ENCODE measurements at places on chromosomes 16 and 17.
A peak's percentile ranks its signal among the peaks of the same experiment; 100 is the strongest.

- H3K4me3 ChIP-seq = no peak overlapping the region
- peaks cover 29% of the 10 kb centered on the region for H3K4me1 ChIP-seq
- no peaks in the 10 kb centered on the region for H3K27me3 ChIP-seq
- peak; percentile 45 for DNase-seq
- H3K27ac ChIP-seq = peak overlapping the region; percentile 18
These were observed 31.5 kb downstream of the MPRIP start for GRCh38 chr17:17073581-17074403.

- no peaks in the 10 kb centered on the region for H3K36me3 ChIP-seq
- peak within 1 kb of the TSS; percentile 57 for H3K4me3 ChIP-seq
- DNase-seq = no peak
- no peak within 1 kb of the TSS for H3K27ac ChIP-seq
These were observed at the start of gene C16orf74 for GRCh38 chr16:85750827-85751697. Gene C16orf74, minus strand, starts transcription at chr16:85751096. Its CDS starts 15,879 bp downstream, at chr16:85735217.

DNA sequence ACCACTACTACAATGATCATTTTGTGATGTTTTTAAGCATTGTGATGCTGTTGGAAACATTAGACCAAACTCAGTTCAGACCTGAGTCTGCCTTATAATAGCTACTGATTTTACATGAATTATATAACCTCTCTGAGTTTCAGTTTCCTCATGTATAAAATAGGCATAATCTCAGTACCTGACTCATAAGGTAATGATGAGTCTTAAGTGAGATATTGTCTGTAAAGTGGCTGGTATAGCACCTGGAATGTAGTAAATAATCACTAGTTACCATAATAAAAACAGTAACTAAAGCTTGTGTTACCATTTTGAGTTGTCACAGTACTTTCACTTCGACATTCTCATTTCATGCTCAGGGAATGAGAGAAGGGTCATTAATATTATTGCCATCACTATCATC, 381.5 kb upstream of the SALL1 start:
- no peaks in the 10 kb centered on the region for H3K36me3 ChIP-seq
- H3K4me3 ChIP-seq = no peak overlapping the region
- H3K27ac ChIP-seq = no peak overlapping the region
- H3K27me3 ChIP-seq = no peaks in the 10 kb centered on the region
- H3K4me1 ChIP-seq = no peaks in the 10 kb centered on the region
- DNase-seq = no peak

DNA sequence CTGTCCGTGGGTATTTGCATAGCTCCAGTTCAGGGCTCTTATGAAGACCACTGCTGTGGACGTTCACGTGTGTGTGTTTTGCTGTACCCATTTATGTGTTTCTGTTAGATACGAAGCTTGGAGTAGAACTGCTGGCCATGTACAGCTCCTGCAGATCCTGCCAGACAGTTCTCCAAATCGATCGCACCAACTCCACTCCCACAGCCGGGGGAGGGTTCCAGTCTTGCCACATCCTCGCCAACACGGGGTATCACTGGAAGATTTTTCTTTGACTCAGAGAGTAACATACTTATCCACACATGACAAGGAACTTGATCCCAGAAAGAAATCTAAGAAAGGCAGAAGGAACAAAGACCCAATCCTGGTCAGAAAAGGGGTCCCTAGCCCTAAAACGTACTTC, 37.4 kb downstream of the TMEM186 start:
- no peak for DNase-seq
- no peaks in the 10 kb centered on the region for H3K27me3 ChIP-seq
- no peaks in the 10 kb centered on the region for H3K4me1 ChIP-seq
- H3K27ac ChIP-seq = no peak overlapping the region
- H3K4me3 ChIP-seq = no peak overlapping the region

- H3K4me3 ChIP-seq = no peak overlapping the region
- H3K4me1 ChIP-seq = no peaks in the 10 kb centered on the region
- H3K27ac ChIP-seq = no peak overlapping the region
These were observed 46.2 kb downstream of the MEOX1 start for GRCh38 chr17:43615330-43616028.

- H3K27ac ChIP-seq = no peak overlapping the region
- no peak for DNase-seq
- no peak overlapping the region for H3K4me3 ChIP-seq
- peaks cover 2% of the 10 kb centered on the region for H3K27me3 ChIP-seq
These were observed 18.5 kb upstream of the CCL23 start for GRCh38 chr17:36036235-36036634.

DNA sequence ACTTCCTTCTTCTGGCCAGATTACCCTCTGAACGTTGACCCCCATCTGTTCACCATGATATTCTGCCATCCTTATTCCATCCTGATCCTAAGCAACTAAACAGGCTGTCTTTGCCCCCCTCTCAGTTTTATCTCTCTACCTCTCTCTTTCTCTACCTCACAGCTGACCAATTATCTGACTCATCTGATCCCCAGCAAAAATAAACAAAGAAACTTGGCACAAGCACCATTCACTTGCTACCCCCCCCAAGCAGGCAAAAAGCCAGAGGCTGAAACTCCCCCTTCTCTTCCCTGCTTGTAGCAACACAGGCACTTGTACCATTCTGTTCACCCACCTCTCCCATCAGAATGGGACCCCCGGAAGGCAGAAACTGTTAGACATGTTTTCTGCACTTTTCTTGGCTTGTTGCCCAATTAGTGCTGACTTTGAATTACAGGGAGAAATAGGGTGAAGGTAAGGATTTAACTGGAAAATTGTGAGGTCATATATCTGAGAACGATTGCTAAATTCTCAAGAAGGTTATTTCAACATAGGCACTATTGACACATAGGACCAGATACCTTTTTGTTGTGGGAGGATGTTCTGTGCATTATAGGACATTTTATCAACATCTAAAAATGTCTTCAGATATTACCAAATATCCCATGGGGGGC, 163.2 kb downstream of the TOX3 start:
- no peak overlapping the region for H3K27ac ChIP-seq
- no peak for DNase-seq
- no peaks in the 10 kb centered on the region for H3K27me3 ChIP-seq
- no peak overlapping the region for H3K4me3 ChIP-seq
- H3K4me1 ChIP-seq = no peaks in the 10 kb centered on the region
- H3K36me3 ChIP-seq = no peaks in the 10 kb centered on the region

DNA sequence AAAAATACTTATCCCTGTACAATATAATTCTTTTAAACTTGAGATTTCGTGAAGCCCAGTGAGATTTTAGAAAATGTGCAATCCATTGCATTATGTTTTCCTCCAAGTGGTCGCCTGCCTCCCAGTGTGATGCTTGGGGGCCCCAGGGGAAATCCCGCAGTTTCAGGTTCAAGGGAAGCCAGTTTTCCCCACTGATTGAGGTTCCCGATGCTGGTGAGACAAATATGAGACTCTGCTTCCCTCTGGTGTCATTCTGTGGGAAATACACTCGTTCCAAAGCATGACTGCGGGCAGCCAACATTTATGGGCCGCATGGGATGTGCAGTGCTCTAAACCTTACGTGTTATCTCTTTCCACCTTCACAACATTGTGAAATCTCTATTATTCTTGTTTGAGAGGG, 200.8 kb downstream of the PRKCB start:
- H3K27me3 ChIP-seq = no peaks in the 10 kb centered on the region
- no peak overlapping the region for H3K27ac ChIP-seq
- H3K4me3 ChIP-seq = no peak overlapping the region
- peak; percentile 4 for DNase-seq
- no peaks in the 10 kb centered on the region for H3K36me3 ChIP-seq
- no peaks in the 10 kb centered on the region for H3K4me1 ChIP-seq

GRCh38 chr17:50764734-50765149, 2.6 kb downstream of the ANKRD40CL start:
- no peaks in the 10 kb centered on the region for H3K36me3 ChIP-seq
- no peak overlapping the region for H3K27ac ChIP-seq
- no peak for DNase-seq
- H3K4me1 ChIP-seq = no peaks in the 10 kb centered on the region
- H3K27me3 ChIP-seq = no peaks in the 10 kb centered on the region
- H3K4me3 ChIP-seq = no peak overlapping the region

DNA sequence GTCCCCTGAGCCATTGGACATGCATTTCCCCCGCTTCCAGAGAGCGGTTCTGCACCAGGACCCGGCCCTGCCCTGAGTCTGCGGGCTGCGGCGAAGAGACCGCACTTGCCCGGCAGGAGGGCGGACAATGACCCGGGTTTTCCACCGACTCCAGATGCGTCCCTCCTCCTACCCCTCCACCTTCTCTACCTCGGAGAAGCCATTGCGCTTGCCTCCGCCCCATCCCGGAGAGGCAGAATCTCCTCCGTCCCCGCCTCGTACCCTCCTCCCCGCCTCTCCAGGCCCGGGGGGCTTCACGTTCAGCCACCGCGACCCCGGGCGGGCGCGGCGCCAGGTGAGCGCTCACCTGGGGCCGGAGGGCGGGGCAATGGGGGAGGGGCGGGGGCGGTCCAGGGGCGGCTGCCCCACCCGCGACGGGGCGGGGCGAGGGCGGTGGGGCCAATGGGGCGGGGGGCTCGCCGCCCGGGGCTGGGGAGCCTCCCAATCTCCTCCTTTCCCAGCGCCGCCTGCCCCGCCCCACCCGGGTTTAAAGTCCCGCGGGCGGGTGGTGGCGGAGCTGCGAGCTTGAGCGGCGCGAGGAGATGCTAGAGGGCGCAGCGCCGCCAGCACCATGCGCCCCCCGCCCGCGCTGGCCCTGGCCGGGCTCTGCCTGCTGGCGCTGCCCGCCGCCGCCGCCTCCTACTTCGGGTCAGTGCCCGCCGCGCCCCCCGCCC, at the start of gene WNT9B:
Gene WNT9B, plus strand, starts transcription at position 555 of the 713 bp plus-strand sequence. Its CDS starts 56 bp downstream, at position 611.
- H3K36me3 ChIP-seq = no peaks in the 10 kb centered on the region
- H3K4me1 ChIP-seq = peaks cover 11% of the 10 kb centered on the region
- H3K27me3 ChIP-seq = peaks cover 59% of the 10 kb centered on the region
- no peak for DNase-seq

- no peaks in the 10 kb centered on the region for H3K27me3 ChIP-seq
- DNase-seq = no peak
- H3K4me3 ChIP-seq = no peak overlapping the region
- H3K4me1 ChIP-seq = peaks cover 18% of the 10 kb centered on the region
- H3K36me3 ChIP-seq = no peaks in the 10 kb centered on the region
- H3K27ac ChIP-seq = no peak overlapping the region
These were observed 13.7 kb upstream of the SOX9 start for GRCh38 chr17:72107100-72107499.

- no peak for DNase-seq
- no peaks in the 10 kb centered on the region for H3K36me3 ChIP-seq
- H3K27me3 ChIP-seq = no peaks in the 10 kb centered on the region
- H3K27ac ChIP-seq = no peak overlapping the region
- peaks cover 4% of the 10 kb centered on the region for H3K4me1 ChIP-seq
These were observed 92.9 kb upstream of the DNAH17 start for GRCh38 chr17:78669975-78670518.

- H3K4me1 ChIP-seq = no peaks in the 10 kb centered on the region
- no peak overlapping the region for H3K27ac ChIP-seq
These were observed 19.3 kb downstream of the MYLK3 start for GRCh38 chr16:46728806-46729205.

- no peaks in the 10 kb centered on the region for H3K27me3 ChIP-seq
- H3K36me3 ChIP-seq = peaks cover 4% of the 10 kb centered on the region
- no peak for DNase-seq
These were observed 15.4 kb downstream of the CLUH start for GRCh38 chr17:2695961-2696760.

GRCh38 chr17:47821031-47821423, 567 bp downstream of the OSBPL7 start:
- peaks cover 15% of the 10 kb centered on the region for H3K4me1 ChIP-seq
- no peaks in the 10 kb centered on the region for H3K27me3 ChIP-seq
- H3K27ac ChIP-seq = peak overlapping the region; percentile 30
- H3K36me3 ChIP-seq = peaks cover 18% of the 10 kb centered on the region
- peak overlapping the region; percentile 79 for H3K4me3 ChIP-seq

GRCh38 chr17:48544349-48545021, 424 bp downstream of the HOXB2 start:
- peak; percentile 91 for DNase-seq
- H3K4me1 ChIP-seq = peaks cover 39% of the 10 kb centered on the region
- peaks cover 36% of the 10 kb centered on the region for H3K27me3 ChIP-seq
- H3K36me3 ChIP-seq = no peaks in the 10 kb centered on the region

GRCh38 chr17:78058001-78058400, 70.6 kb downstream of the TMC6 start:
- no peak overlapping the region for H3K27ac ChIP-seq
- H3K27me3 ChIP-seq = no peaks in the 10 kb centered on the region
- DNase-seq = no peak

DNA sequence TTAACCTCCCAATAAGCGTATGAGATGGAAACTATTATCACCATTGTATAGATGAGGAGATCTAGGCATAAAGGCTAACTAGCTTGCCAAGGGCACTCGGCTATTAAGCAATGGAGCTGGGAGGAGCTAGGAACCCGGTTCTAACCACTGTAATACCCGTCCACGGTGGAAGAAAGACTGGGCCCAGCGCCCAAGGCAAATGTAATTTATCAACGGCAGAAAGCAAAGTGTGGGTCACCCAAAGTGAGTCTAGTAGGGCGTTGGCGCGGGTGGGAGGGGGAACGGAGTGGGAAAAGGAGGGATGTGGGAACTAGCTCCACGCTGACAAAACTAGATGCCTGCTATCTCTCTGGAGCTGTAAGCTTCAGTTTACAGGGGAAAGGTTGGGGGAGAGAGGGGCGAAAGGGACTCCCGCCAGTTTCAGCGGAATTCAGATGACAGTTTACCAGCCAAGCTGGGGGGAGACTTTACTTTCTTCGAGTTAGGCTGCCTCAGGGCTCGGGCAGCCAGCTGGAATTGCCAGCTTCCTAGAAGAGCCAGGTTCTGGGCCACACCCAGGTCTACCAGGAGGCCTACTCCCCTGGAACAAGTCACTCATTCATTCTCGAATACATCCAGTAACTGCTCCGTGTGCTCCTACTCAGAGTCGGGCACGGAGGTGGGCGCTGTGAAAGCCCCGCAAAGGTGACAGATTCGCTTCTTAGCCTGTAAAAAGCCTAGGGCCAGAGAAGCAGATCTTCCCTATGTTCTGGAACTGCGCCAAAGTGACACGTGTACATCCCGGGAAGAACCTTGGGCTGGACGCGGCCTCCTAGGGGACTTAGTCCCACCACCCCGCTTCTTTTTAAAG, 837 bp downstream of the LRRC59 start:
- H3K4me3 ChIP-seq = peak overlapping the region; percentile 99
- DNase-seq = peak; percentile 56
- H3K36me3 ChIP-seq = peaks cover 33% of the 10 kb centered on the region
- H3K27me3 ChIP-seq = no peaks in the 10 kb centered on the region

Measured in astrocyte (in vitro differentiated cells and primary cell).